ENCODE measurements at places on chromosomes 13 and 19. TPM values are rescaled to one million over a fixed set of nuclear protein-coding genes. Genes with fewer than 3 reads are reported as not detected.
A peak's percentile ranks its signal among the peaks of the same experiment; 100 is the strongest.

DNA sequence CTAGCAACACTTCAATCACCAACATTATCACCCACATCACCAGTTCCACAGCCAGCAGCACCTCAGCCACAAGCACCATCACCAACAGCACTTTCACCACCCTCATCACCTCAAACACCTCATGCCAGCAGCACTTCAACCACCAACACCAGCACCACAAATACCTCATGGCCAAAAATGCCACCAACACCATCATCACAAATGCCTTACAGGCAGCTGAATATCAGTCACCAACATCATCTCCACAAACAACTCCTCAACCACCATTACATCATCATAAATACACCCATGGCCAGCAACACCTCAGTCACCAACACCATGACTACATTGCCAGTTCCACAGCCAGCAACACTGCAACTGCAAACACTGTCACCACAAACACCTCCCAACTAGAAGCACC lies 10.4 kb downstream of the FCER2 start:
- no peak for DNase-seq

DNA sequence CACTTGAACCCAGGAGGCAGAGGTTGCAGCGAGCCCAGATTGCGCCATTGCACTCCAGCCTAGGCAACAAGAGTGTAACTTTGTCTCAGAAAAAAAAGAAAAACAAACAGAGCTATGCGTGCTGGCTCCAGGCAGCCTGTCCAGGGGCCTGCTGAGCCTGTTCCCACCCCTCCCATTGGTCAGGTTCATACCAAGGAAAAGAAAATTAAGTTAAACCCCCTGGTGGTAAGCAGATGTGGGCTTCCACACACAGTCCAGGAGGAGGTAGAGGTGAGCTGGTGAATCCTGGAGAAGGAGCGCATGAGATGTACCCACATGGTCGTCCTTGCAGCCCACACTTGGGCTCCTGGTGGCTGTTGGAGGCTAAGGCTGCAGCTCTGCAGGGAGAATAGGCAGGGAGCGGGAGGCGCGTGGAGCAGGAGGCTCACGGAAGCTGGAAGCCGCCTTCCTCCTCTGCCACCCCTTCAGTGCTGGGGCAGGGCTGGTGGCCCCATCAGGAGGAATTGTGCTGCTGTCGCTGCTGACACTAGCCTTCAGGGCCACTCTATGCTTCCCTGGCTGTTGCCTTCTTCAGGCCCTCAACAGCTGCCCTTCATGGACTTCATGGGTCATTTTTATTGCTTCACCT lies 10.5 kb upstream of the CHAMP1 start:
- no peak for DNase-seq

- DNase-seq = no peak
These were observed at the start of gene F7 for GRCh38 chr13:113105032-113105920. Gene F7, plus strand, starts transcription at chr13:113105791. Its CDS starts 51 bp downstream, at chr13:113105842.

- DNase-seq = no peak
These were observed 56.8 kb upstream of the GPR183 start for GRCh38 chr13:99363949-99364348.

- no peak for DNase-seq
These were observed 21.1 kb downstream of the FAM187B start for GRCh38 chr19:35207391-35207871.

DNA sequence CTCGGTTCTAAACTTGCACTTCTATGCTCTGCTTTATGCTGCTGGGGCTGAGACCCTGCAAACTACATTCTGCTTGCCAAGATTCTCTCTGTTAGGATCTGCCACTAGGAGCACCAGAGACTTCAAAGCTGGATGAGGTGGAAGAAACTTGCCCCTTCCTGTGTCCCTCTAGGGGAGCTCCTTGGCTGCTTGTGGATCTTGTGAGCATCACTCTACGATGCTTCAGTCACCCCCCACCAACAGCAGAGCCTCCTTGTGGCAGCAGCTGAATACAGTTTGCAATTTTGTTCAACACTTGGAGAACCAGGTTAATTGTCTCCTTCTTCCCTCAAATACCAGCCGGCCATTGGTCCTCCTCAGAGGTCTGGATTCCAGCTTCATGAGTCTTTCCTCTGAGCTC lies 310.6 kb downstream of the FGF14 start:
- peak; percentile 75 for DNase-seq

DNA sequence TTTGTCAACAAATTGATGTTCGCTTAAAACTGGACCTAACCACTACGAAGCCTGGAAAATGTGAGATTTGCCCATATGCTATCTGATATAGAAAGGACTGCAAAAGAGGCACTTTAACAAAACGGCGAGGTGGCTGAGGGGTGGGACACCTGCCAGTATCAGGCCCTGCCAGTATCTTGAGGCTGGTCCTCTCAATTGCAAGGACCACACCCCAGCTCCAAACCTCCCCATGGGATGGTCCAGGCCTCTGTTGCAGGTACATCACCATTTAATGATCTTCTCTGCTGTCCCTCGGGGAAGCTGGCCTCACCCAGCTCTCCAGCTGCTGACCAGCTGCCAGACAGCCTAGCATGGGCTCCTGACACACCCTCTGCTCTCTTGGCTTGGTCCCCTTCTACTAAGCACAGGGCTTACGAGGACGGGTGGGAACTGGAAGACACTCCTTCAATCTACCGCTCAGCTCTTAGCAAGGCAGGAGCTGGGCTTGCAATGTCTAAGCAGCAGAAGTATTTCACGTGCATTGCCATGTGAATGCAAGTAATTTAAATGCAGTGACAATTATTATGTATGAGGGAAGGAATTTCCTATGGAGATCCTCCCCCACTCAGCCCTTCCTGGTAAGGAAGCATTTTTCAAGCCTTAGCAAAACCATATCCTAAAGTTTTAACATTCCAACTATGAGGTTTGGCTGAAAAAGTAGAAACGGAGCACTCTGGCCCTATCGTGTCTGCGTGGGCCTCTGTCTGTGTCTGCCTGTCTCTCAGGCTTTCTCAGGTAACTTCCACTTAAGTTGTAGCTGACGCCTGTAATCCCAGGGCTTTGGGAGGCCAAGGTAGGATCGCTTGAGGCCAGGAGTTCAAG lies 63.9 kb downstream of the LATS2 start:
- no peak for DNase-seq

- DNase-seq = no peak
These were observed 11.7 kb downstream of the KCNRG start for GRCh38 chr13:50026788-50027473.

- no peak for DNase-seq
These were observed 935.1 kb downstream of the SLITRK1 start for GRCh38 chr13:82947191-82947621.

- DNase-seq = no peak
These were observed 1703.6 kb downstream of the EFNB2 start for GRCh38 chr13:104831831-104832230.

DNA sequence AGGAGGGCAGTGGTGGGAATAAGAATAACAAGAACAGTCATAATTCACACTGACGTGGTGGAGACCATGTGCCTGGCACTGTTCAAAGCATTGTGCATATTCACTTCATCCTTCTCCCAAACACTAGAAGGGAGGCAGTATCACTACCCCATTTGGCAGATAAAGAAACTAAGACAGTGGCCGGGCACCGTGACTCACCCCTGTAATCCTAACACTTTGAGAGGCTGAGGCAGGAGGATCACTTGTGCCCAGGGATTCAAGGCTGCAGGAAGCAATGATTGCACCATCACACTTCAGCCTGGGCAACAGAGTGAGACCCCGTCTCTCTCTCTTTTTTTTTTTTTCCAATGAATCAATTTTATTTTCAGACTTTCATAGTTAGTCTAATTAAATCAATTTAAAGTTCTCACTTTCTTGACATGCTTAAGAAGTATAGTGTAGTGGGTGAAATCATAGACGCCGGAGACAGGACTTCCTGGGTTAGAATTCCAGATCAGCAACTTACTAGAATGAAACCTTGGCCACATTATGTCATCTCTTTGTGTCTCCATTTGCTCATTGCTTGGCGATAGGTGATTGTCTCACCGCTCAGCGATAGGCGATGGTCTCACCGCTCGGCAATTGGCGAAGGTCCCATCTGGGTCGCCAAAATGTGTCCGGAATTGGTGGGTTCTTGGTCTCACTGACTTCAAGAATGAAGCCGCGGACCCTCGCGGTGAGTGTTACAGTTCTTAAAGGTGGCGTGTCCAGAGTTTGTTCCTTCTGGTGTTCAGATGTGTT lies 5.3 kb upstream of the ATG4D start:
- DNase-seq = no peak

GRCh38 chr19:38068826-38069225 lies 155.2 kb downstream of the DPF1 start:
- no peak for DNase-seq

GRCh38 chr13:71522941-71523526 lies 344.0 kb downstream of the DACH1 start:
- no peak for DNase-seq

GRCh38 chr13:27266917-27267316 lies 3.7 kb upstream of the RASL11A start:
- DNase-seq = no peak

- DNase-seq = no peak
These were observed 57.3 kb downstream of the EFNB2 start for GRCh38 chr13:106478116-106478515.

DNA sequence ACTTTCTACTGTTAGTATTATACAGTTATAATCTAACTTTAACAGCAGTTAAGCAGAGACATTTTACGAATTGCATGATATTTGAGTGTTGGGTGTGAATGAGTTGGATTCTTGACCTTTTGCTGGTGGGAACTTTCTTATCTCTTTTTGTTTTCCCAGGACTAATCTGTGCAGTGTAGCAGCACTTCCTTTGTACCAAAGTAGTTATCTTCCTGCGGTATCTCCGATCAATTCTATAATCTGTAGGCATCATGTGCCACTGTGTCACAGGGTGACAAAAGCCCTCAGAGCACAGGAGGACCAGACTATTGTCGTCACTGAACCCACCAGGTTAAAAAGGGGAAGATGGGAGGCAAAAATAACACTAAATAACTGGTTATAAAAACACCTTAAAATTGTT lies 823.5 kb downstream of the GPC5 start:
- no peak for DNase-seq

GRCh38 chr19:37594982-37595382 lies 306 bp downstream of the ZNF540 start:
- no peak for DNase-seq

DNA sequence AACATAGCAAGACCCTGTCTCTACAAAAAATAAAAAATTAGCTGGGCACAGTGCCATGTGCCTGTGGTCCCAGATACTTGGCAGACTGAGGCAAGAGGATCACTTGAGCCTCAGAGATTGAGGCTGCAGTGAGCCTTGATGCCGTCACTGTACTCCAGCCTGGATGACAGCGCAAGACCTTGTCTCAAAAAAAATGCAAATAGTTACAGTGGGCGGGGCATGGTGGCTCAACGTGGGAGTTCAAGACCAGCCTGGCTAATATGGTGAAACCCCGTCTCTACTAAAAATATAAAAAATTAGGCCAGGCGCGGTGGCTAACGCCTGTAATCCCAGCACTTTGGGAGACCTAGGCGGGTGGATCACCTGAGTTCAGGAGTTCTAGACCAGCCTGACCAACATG lies 8.5 kb downstream of the PGLS start:
- DNase-seq = no peak

DNA sequence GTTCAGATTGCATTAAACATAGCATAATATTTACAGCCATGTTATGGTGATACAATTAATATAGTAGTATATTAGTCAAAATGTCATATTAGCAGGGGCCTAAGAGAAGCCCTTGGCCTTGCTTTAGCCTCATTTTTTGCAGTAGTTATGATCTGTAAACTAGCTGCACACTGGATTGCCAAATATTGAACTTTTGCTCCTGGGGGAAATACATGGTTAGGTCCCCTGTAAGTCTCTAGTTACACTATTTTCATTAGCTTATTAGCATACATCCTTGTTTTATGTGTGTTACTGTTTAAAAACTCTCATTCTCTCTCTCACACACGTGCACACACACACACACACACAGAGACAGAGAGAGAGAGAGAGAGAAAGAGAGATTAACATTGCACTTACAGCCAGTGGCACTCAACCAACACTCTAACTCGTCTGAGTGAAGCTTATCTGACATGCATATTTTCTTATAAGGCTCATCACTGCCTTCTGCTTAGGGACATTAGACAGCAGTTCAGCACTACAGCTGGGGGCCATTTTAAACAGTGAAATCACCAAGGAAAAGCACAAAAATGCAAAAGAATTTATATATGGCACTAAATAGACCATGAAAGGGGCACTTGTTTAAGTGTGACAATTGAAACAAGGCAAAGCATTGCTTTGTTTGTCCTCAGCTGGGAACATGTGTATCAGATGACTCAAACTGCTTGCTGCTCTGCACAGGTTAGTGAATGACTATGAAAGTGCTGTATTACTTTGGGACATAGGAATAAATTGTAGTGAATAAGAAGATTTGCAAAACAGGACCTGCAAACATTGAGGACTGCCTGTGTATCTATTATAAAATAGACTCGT lies 278.7 kb downstream of the GPC6 start:
- peak; percentile 7 for DNase-seq

GRCh38 chr13:98083507-98083906 lies 59.4 kb upstream of the FARP1 start:
- peak; percentile 74 for DNase-seq

DNA sequence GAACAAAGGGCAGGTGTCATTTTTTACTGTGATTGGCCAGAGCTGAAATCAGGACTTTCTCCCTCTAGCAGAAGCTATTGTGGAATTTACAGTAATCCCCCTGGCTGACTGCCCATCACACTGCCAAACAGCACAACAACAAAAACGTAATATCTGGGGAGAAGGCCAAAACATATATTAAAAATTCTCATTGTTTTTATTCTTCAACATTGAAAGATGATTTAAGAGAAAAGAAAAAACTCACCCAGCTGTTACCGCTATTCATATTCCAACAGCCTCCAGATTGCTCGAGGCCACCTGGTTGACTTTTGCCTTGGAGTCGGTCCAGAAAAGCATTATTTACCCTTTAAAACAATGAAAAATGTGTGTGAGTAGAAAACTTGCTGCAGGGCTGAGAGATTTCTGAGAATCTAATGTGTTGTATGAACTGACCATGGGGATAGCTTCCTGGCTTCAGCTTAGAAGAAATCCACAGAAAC lies 97.2 kb downstream of the EPSTI1 start:
- peak; percentile 32 for DNase-seq

GRCh38 chr19:38152461-38153379 lies 71.3 kb downstream of the DPF1 start:
- no peak for DNase-seq

GRCh38 chr19:46616631-46617322 lies 8.1 kb downstream of the PTGIR start:
- peak; percentile 50 for DNase-seq

CEACAM7 gene
- not detected for total RNA-seq

ZSWIM9 gene
- 1.3 TPM for total RNA-seq

C19orf85 gene
- total RNA-seq = not detected

DACT3 gene
- 3.4 TPM for total RNA-seq

PCDH17 gene
- 0.40 TPM for total RNA-seq

CYP2A7 gene
- not detected for total RNA-seq

CGB5 gene
- total RNA-seq = not detected

ZNF611 gene
- total RNA-seq = 4.9 TPM

CPT1C gene
- 3.8 TPM for total RNA-seq

LRRC4B gene
- total RNA-seq = 6.3 TPM

CERS1 gene
- 10.5 TPM for total RNA-seq

PLEKHF1 gene
- total RNA-seq = 13.9 TPM

ATP11A gene
- 14.9 TPM for total RNA-seq
